Fibroblast of lung (primary cell): ENCODE measurements at places on chromosomes 4 and X. TPM values are rescaled to one million over a fixed set of nuclear protein-coding genes. Genes with fewer than 3 reads are reported as not detected.

DNA sequence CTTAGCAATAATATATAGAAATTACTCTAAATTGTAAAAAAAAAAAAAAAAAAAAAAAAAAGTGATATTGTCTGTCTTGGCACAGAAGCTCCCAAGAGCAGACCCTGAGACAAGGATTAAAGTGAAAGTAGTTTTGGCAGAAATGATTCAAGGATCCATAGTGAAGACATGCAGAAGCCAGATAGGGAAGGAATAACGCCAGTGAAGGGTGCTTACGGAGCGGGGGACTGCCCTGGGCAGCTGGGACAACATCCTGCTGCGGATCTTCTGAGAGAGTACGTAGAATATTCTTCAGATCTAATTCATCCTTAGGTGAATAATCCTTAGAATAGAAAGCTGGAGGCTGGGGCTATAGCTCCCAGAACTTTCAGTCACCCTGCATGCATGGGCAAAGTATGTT lies 39.8 kb downstream of the ARHGAP24 start:
- no peak overlapping the region for H3K4me3 ChIP-seq
- H3K4me1 ChIP-seq = peaks cover 6% of the 10 kb centered on the region
- no peaks in the 10 kb centered on the region for H3K27me3 ChIP-seq
- no peak for DNase-seq
- no peaks in the 10 kb centered on the region for H3K36me3 ChIP-seq

GRCh38 chr4:74370912-74371311 lies 6.0 kb downstream of the EREG start:
- no peaks in the 10 kb centered on the region for H3K27me3 ChIP-seq
- no peaks in the 10 kb centered on the region for H3K36me3 ChIP-seq
- no peak overlapping the region for H3K27ac ChIP-seq
- DNase-seq = peak; percentile 39
- H3K4me1 ChIP-seq = no peaks in the 10 kb centered on the region
- no peak overlapping the region for H3K4me3 ChIP-seq

- H3K27ac ChIP-seq = no peak overlapping the region
- no peaks in the 10 kb centered on the region for H3K4me1 ChIP-seq
These were observed 45.5 kb downstream of the XIAP start for GRCh38 chrX:123905332-123905731.

DNA sequence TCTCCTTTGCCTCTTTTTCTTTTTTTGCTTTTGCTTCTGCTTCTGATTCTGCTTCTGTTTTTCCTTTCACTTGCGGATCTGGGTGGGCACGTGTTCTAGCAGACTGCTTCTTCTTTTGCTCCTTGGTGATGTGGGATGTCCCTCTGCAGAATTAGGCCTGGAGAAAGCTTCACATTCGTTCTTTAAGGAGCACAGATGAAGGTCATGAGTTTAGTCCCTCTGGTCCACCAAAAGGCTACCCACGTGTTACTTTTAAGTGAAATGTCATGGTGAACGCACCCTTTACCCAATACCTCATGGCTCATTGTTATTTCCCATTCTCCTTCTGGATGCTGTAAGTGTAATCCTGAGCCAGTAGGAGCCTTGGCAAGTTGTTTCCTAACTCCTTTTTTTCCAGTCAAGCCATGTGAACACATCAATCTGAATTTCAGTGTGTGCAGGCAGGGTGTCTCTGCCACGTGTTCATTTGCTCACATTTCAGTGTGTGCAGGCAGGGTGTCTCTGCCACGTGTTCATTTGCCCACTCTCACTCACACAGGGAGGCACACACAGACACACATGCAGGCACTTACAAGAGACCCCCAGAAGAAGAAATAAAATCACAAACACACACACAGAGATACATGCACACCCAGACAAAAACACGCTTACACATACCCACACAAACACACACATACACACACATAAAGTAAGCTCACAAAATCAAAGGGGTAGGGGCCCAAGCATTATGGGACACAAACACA lies 36.9 kb downstream of the NBDY start:
- DNase-seq = no peak
- H3K27me3 ChIP-seq = no peaks in the 10 kb centered on the region
- no peak overlapping the region for H3K4me3 ChIP-seq
- H3K36me3 ChIP-seq = no peaks in the 10 kb centered on the region

- no peak overlapping the region for H3K4me3 ChIP-seq
- no peak overlapping the region for H3K27ac ChIP-seq
- no peaks in the 10 kb centered on the region for H3K27me3 ChIP-seq
- no peak for DNase-seq
- no peaks in the 10 kb centered on the region for H3K36me3 ChIP-seq
These were observed 218.6 kb downstream of the DCAF12L2 start for GRCh38 chrX:125947501-125947900.

- H3K4me1 ChIP-seq = no peaks in the 10 kb centered on the region
- H3K27me3 ChIP-seq = no peaks in the 10 kb centered on the region
- H3K4me3 ChIP-seq = no peak overlapping the region
- no peaks in the 10 kb centered on the region for H3K36me3 ChIP-seq
- no peak overlapping the region for H3K27ac ChIP-seq
These were observed 16.2 kb upstream of the SGMS2 start for GRCh38 chr4:107808572-107808971.

GRCh38 chrX:35682476-35682875 lies 115.7 kb upstream of the MAGEB16 start:
- H3K4me1 ChIP-seq = no peaks in the 10 kb centered on the region
- H3K27me3 ChIP-seq = no peaks in the 10 kb centered on the region
- no peaks in the 10 kb centered on the region for H3K36me3 ChIP-seq
- no peak overlapping the region for H3K27ac ChIP-seq
- no peak overlapping the region for H3K4me3 ChIP-seq

Gene ADH7
- total RNA-seq = 0.17 TPM in 1 of 2 replicates, not detected in the other
